Activated CD4-positive, alpha-beta T cell treated with anti-CD3 and anti-CD28 coated beads, Interleukin-2, amount 10 ng/mL, durations not matched to agents 7 days and 5 days (primary cell): ENCODE measurements at places on chromosomes 7 and 10. TPM values are rescaled to one million over a fixed set of nuclear protein-coding genes. Genes with fewer than 3 reads are reported as not detected.

DNA sequence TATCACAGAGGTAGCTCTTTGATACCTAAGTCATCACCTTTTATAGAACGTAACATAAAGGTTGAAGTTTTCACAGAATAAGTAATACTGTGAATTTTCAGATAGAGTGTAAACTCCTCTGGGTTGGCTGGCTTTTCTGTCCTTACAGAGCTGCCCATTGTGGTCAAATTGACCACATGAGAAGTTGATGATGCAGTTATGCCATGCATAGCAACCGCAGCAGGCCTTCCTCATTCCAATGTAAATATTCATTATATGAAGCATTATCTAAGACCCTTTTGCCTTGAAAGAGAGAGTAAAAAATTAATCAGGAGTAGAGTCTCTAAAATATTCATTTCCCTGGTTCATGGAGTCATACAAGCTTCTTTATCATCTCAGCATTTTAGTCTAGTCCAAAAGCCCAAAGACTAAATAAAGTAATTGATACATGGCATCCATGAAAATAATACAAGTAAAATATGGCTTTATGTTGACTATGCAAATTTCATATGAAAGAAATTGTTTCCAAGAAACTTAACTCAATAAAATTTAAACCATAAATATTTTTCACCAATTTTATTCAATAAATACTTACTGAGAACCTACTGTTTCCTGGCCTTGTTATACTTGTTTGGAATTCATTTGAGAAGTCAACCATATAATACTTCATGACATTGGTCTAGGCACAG lies 516.4 kb downstream of the PCDH15 start:
- no peak for DNase-seq

DNA sequence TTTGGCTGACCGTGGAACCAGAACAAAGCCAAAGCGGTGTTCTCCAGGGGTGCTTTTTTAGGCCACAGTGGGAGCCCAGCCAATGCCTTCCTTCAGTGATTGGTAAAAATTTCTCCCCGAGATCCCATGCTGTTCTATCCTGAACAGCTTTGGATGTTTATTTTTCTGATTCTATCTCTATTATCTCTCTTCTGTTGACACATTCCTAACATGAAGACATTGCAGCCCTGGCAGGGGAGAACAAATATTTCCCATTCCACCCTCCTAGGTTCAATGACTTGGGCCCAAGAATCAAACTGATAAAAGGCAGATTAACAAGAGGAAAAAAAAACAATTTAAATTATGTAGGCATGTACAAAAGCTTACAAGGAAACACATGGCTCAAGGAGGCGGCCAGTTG lies 162.7 kb downstream of the PFKFB3 start:
- DNase-seq: no peak

GRCh38 chr10:106181501-106181900 lies 983.0 kb downstream of the SORCS1 start:
- no peak for DNase-seq

DNA sequence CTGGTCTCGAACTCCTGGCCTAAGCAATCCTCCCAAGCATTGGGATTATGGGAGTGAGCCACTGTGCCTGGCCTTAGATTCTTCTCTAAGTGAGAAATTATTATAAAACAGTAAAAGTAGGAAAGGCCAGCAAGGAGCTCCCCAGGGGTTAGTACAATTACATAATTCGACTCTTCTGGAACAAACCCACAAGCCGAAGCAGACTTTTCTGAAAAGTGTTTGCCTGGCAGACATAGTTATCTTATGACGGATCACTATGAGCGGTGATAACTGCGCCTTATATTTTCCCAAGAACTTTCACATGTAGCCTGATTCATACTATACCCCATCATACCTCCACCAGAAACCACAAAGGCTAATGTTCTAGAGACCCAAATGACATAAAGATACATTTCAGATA lies 30.2 kb upstream of the SH3PXD2A start:
- DNase-seq: no peak

GRCh38 chr10:121138918-121139317 lies 287.8 kb downstream of the WDR11 start:
- no peak for DNase-seq

GRCh38 chr7:118186501-118186900 lies 2.5 kb downstream of the LSM8 start:
- DNase-seq: no peak

Gene RARRES2
- not detected for total RNA-seq

Gene ANKRD26
- total RNA-seq: 11.6 TPM

Gene CALHM1
- total RNA-seq: 0.12 TPM
